GM04503 (cell line): ENCODE measurements at places on chromosomes 12 and 14.
A peak's percentile ranks its signal among the peaks of the same experiment; 100 is the strongest.

DNA sequence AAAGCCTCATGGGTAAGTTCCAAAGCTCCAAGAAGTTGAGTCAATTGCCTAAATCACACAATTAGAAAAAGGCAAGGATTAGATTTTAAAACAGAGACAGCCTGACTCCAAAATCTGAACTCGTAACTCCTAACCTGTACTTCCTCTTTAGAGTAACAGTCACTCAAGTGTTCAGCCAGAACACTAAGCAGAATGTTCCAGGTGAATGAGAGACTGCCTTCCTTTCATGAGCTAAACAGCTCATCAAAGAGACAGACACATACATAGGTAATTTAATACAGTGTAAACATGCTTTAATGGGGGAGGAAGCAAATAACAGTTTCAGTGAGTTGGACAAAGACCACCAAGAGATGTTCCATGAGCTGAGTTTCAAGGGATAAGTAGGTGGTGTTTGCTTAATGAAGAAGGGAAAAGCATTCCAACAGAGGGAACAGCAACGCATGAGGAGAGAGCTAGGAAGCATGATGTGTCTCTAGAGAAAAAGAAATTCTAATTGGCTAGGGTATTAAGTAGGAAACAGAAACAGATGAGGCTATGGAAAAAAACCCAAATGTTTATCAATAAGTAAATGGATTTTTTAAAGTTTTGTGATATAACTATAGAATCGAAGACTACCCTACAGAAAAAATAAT lies 403.9 kb downstream of the MED13L start:
- DNase-seq: no peak

DNA sequence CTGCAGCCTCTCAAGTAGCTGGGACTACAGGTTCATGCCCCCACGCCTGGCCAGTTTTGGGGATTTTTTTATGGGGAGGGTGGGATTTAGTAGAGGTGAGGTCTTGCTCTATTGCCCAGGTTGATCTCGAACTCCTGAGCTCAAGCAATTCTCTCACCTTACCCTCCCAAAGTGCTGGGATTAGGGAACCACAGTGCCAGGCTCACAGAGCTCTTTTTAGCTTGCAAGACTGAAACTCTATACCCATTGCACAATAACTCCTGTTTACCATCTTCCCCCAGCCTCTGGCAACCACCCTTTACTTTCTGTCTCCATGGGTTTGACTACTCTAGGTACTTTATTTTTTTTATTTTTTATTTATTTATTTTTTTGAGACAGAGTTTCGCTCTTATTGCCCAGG lies 25.7 kb upstream of the CDK17 start:
- DNase-seq: no peak

GRCh38 chr14:81285245-81285644 lies 64.5 kb upstream of the GTF2A1 start:
- DNase-seq: no peak

GRCh38 chr12:109182041-109182839 lies 65.9 kb downstream of the ACACB start:
- no peak for DNase-seq

DNA sequence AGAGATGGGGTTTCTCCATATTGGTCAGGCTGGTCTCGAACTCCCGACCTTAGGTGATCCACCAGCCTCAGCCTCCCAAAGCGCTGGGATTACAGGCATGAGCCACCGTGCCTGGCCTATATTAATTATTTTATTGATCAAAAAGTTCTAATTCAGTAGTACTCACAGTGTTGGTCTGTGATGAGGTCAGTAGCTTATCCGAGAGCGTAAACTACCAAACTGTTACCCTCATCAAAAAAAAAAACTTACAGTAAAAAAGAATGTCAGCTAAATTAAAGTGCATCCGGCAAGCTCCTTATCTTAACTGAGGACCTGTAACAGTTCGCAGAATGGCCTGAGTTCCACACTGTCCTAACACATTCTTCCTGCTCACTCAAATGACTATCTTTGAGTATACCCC lies 228.2 kb downstream of the SOX5 start:
- no peak for DNase-seq

DNA sequence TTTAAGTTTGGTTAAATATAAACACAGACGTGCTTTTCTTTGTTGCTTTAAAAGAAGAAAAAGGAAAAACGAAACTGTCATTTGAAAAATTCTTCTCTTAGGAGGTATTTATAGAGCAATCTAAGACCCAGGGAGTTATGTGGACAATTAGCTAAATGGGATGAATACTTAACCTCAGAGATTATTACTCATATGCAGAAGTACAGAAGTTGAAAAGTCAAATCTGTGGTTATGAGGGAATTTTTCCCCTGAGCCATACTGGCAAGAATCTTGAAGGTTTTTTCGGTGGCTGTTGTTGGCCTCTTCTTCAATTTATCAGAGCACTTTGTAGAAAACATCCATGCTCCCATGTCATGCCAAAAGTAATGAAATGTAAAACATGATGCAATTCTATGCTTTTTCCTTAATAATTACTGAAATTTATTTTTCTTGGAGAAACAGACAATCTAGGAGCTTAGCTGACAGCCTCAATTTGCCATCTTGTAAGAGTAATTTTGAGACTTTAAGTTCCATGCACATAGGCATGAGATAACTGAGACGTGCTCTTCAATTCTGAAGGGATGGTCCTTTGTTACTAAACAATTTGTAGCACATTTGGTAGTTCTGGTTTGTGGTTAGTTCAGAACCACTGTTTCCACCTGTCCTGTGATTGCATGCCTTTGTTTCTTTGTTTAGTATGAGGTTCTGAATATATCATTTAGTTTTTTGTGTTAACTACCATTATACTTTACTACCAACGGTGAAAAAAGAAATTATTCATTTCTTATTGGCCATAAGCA lies 126.6 kb downstream of the BCAT1 start:
- no peak for DNase-seq

DNA sequence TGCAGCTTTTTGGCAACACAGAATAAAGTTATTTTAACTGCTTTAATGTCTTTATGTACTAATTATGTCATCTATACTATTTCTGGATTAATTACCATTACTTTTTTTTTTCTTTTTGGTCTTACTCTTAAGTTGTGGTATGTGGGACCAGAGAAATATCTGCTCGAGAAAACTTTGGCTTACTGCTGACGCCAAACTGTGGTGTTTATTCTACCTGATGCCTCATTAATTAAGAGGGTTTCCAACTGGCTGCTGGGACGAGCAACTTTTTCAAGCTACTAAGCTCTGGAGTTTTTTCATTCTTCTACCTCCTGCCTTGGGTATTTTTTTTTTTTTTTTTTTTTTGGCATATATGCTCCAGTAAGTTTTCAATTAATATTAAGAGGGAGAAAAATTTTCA lies 1257.5 kb downstream of the FSCB start:
- no peak for DNase-seq

GRCh38 chr12:108099778-108100489 lies 29.2 kb upstream of the WSCD2 start:
- no peak for DNase-seq

- DNase-seq: no peak
These were observed 38.2 kb upstream of the RIC8B start for GRCh38 chr12:106736051-106736957.

GRCh38 chr14:93619176-93619793 lies 169.0 kb downstream of the PRIMA1 start:
- DNase-seq: peak; percentile 4

DNA sequence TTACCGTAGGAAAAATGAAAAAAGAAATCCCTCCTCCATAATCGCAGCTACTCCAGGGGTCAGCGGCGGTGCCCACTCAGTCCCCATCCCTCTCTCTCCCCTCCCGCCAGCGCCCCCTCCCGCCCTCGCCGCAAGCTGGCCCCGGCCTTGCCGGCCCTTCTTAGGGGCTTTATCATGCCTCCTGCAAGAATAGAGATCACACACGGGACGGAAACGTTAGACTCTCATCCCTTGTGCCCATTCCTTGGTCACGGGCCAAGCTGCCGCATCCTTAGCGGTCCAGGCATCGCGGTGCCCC lies 692 bp upstream of the COX14 start:
- no peak for DNase-seq

- no peak for DNase-seq
These were observed 1021.5 kb downstream of the TMEM121 start for GRCh38 chr14:106547735-106548434.

GRCh38 chr12:124640056-124640455 lies 72.6 kb upstream of the NCOR2 start:
- DNase-seq: no peak

GRCh38 chr12:130151846-130152245 lies 10.4 kb upstream of the FZD10 start:
- no peak for DNase-seq

DNA sequence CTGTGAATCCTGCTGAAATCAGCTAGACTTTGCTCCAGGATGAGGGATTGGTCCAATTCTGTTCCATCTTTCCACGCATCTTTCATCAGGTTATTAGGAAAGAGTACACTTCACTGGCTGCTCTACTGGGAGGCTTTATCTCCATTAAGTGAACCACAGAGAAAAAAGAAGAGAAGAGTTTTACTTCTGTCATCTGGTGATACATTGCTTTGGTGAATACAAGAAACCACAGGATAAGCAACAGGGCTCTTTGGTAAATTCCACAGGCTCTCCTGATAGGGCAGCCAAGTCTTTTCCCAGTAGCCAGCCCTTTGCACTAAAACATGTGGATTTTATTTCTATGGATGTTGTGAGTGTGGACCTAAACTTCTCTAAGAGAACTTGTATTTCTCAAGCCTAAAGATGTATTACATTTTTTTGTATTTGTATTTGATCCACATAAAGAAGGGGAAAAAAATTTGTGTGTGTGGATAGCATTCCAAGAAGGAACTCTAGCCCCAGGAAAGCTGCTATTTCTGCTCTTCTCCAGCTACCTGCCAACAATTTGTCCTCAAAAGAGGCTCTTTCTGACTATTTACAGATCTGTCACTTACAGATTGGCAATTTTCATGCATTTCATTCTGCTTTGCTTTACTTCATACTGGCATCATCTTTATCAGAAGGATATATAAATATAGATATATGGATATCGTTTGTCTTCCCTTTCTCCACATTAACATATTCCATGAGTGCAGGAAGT lies 1117.6 kb upstream of the TMEM132C start:
- peak; percentile 82 for DNase-seq

- DNase-seq: peak; percentile 65
These were observed at the start of gene ZBTB25 for GRCh38 chr14:64503434-64504309. ZBTB25 (minus strand) TSS chr14:64503838; CDS start chr14:64490533, 13,305 bp downstream.

GRCh38 chr12:27561535-27562350 lies 37.7 kb downstream of the PPFIBP1 start:
- DNase-seq: no peak

GRCh38 chr12:124956571-124956970 lies 32.4 kb downstream of the DHX37 start:
- no peak for DNase-seq

DNA sequence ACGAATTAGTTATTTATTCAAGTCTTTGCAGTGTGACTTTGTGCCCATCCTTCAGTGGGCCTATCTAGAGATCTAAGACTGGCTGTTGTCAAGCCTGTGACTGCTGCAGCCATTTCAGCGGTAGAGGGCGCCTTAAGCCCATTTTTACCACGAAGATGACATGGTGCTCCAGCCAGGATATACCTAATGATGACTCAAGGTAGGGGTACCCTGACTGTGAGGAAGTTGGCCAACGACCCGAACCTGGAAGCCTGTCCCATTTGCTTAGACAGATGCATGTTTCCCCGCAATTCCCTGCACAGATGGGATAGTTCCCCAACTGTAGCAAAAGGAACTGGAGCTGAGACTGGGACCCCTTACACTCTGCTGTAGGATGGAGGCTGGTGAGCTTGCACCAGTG lies 41.3 kb downstream of the RAB3IP start:
- DNase-seq: no peak

DNA sequence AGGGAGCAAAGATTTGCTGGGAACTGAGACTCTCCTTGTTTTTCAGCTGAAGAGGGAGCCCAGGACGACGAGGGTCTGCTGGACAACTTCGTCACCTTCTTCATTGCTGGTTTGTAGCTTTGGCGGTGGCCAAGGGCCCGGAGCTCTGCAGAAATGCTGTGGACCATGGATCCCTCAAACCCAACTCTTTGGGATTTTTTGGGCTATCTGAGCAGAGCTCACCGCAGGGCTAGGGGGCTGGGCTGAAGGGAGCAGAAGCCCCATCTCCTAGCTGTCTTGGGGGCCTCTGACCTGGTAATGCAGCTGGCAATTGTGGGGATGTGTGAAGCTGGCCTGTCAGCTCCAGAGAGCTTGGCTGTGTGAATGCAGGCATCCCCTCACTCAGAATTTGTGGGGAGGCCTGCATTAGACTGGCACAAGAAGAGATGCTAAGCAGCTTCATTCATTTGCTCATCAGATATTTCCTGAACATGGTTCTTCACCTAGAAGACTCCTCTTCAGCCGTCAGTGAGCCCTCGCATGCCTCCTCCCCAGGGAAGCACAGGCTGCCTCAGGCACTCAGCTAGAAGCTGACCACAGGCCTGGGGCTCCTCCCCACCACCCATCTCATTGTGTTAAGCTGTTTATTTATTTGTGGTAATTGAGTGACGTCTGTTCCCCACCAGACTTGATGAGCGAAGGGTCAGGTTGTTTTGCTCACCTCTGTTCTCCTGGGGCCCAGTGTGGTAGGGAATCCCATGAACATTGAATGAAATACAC lies 32.2 kb downstream of the CYP46A1 start:
- no peak for DNase-seq

DNA sequence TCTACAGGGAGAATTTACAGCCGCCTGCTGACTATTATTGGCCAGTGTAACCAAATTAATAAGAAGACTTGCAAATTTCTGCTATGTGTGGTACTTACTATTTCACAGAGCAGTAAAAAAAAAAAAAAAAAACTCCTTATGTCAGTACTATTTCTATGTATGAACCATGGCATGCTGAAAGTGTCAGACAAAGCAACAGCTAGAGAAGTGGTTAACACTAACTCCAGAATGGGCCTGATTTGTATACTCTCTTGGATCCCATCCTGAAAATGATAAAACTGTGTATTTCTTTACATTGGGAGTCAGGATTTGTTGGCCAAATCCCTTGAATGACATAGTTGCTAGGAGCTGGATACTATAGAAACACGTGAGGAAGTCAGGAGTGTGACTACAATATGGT lies 416.8 kb downstream of the EGLN3 start:
- no peak for DNase-seq

GRCh38 chr14:35961697-35962274 lies 135.6 kb downstream of the BRMS1L start:
- no peak for DNase-seq

DNA sequence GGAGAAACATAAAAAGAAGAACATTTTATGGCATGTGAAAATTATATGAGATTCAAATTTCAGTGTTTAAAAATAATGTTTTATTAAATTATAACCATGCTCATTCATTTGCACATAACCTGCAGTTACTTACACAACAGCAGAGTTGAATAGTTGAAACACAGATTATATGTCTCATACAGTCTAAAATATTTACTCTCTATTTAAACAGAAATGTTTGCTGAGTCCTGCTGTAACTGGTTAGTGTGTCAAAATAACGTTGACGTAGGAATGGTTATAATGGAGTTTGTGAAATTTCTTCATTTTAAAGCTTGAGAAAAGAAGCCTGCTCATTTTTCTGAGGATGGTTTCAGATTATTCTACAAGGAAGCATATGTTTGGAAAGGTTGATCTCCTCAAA lies 196.5 kb upstream of the GARIN2 start:
- DNase-seq: no peak

- DNase-seq: no peak
These were observed 168.2 kb upstream of the BCL2L14 start for GRCh38 chr12:11902525-11902875.

GRCh38 chr14:97706819-97707218 lies 909.6 kb downstream of the VRK1 start:
- no peak for DNase-seq
